ENCODE measurements at places on chromosomes 12 and 14.

DNA sequence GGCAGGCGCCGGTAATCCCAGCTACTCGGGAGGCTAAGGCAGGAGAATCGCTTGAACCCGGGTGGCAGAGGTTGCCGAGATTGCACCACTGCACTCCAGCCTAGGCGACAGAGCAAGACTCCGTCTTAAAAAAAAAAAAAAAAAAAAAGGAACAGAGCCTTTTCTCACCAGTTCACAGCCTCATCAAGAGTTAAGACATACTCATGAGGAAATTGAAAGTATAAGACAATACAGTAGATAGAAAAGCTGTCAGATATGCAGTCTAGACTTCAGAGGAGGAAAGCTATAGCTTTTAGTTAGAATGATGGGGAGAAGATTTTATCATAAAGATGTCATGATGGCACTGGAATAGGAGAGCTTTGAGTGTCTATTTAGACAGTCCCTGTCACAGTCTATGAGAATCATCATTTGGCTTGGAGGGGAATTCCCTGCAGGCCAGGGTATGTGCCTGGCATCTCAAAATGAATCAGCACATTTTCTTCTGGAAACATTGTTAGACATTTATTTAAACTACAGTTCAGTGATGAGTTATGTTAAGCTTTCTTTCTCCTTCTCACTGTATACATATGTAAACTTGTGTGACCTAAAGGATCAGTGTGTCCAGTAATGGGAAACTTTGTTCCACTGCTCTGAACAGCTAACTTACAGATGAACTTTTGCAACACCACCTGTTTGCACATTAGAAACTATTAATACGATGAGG, 2.9 kb upstream of the RAB35 start:
- no peak for DNase-seq

GRCh38 chr14:104678346-104678745, 11.1 kb upstream of the INF2 start:
- DNase-seq: no peak

DNA sequence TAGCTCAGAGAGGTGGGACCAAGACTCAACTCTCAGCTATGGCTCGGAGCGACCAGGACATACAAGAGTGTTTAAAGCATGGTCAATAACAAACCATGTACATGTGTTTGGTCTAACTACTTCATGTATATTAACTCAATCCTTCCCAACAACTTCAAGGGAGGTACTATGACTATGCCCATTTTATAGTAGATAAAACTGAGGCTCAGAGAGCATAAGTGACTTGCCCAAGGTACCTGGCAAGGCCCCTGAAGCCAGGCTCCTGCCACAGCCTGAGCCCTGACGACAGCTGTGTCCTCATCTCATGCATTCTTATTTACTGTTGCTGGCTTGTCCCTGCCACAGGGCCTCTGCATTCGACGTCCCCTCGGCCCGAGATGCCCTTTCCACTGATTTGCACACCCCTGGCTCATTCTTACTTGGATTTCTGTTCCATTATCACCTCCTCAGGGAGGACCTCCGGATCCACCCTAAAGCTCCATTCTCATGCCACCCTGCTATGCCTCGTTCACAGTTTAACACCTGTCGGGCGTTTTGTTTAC, 2.6 kb downstream of the TESC start:
- no peak for DNase-seq

DNA sequence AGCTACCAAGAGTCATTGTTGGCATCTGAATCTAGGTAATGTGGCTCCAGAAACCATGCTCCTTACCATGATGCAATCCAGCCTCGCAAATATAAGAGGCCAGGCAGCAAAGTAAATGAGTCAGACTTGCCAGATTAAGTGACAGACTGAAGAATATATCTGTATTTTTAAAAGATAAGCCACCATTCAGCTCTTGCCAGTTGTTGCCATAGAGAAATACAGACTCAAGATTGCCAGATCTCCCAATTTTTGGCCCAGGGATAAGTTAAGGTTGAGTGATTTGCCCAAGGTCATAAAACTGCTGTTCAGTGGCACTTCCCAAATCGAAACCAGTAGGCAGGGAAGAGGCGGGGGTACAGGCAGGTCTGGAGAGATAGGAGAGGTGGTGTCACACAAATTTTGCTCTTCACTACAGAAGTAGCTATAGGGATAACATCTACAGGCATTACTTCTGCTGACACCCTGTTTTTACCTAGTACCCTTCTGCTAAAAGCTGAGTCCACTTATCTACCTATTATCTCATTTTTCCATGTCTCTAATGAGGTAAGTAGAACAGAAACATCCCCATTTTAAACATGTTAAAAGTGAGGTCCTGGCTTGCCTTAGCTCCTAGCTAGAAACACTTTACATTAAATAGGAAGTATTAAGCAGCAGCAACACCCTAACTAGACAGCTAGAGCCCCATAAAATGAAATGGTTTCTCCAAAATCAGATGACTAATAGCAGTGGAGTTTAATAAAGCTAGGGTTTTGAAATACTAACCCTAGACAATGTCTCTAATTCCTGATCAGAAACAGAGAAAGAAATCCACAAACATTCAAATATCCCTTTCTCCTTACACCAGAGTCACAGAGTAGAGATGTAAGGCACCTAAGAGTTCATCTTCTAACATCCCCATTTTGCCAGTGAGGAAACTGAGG, 19.5 kb downstream of the DCAF5 start:
- no peak for DNase-seq

DNA sequence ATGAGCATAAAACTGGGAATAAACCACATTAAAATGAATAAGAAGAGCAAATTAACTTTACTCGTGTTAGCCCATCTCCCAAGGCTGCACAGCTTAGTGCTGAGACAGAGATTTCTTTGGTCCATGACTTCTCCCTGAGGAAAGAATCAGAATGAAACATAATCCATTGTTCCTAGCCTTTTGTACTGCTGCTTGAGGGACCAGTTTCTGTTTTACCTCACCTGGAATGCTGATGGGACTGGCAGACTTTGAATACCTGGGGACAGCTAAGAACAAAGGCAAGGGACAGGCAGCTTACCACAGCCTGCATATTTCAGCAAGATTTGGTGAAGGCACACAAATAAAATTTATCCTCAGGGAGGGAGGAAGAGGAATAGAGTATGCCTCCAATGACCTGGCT, 401.6 kb downstream of the CCDC91 start:
- no peak for DNase-seq

- DNase-seq: no peak
Observed at GRCh38 chr12:89927226-89927698, 218.6 kb upstream of the ATP2B1 start.

DNA sequence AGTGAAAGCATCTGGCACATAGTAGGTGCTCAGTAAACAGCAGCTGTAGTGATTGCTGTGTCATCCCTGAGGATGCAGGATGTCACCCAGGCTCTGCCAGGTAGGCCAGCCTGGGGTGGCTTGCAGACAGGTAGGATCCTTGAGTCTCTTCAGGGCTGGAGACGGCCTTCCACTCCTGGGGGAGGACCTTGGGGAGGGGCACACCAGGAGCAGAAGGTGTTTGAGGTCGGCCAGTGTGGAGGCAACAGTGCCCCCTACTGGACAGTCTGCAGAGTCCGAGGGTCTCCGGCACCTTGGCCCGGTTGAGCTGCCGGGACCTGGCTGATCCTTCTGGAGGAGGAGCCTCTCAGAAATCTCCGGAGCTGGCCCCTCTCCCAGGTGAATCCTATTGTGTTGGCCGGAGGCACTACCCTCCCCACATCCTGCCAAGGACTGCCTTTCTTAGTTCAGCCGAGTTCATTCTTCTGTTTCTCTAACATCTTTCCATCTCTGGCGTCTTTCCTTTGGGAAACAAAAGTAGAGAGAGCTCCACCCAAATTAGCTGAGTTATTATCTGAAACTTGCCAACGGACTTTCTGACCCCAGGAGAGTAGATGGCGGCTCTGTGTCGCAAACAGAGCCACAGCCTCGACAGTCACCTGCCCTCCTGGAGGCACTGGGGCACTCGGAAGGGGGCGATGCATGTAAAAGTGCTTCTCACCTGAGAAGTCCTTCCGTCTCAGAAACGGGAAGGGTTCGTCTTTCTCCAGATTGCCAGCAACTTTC, 41.8 kb upstream of the CLMN start:
- no peak for DNase-seq

DNA sequence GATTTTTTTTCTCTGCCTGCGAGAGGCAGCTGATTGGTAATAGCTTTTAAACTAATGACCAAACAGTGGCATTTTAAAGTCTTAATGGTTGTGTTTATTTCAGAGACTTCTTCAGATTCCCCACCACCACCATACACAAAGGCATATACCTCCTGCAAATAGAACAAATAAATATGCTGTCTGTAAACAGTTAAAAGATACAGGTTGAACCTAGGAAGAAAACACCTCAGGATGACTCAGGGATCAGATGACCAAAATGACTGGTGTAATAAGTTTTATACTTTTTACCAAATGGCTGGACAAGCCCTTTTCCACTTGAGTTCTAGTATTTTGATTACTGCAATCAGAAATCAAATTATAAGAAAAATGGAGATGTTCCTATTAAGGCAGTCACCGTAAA, 364.1 kb downstream of the PAWR start:
- DNase-seq: no peak

DNA sequence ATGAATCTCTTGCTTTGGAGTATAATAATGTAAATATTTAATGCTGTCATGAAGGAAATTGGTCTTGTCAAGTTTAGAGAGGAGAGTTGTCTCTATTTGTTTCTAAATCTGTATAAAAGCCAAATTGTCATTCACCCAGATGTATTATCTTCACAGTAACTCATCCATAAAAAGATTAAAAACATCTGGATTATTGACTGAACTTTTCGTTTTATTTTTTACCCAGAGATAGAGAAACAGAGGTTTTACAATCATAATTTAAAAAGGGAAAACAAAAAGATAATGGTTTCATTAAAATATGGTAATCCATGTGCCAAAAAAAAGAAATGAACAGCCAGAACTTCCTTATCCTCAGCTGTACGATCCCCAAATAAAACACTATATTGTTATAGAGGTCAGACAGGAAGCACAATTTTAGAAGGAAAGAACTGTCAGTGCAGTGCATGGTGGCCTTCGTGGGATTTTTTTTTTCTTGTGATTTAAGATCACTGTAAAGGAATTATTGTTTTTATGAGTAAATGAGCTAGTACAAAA, 125.9 kb downstream of the ACSS3 start:
- DNase-seq: no peak

GRCh38 chr14:32349322-32349721, 20.2 kb downstream of the AKAP6 start:
- no peak for DNase-seq

- no peak for DNase-seq
Observed at GRCh38 chr12:65082406-65082805, 38.7 kb downstream of the WIF1 start.

- DNase-seq: no peak
Observed at GRCh38 chr12:56596815-56597214, 33.3 kb downstream of the BAZ2A start.

GRCh38 chr12:86551146-86551571, 295.0 kb upstream of the MGAT4C start:
- DNase-seq: no peak

DNA sequence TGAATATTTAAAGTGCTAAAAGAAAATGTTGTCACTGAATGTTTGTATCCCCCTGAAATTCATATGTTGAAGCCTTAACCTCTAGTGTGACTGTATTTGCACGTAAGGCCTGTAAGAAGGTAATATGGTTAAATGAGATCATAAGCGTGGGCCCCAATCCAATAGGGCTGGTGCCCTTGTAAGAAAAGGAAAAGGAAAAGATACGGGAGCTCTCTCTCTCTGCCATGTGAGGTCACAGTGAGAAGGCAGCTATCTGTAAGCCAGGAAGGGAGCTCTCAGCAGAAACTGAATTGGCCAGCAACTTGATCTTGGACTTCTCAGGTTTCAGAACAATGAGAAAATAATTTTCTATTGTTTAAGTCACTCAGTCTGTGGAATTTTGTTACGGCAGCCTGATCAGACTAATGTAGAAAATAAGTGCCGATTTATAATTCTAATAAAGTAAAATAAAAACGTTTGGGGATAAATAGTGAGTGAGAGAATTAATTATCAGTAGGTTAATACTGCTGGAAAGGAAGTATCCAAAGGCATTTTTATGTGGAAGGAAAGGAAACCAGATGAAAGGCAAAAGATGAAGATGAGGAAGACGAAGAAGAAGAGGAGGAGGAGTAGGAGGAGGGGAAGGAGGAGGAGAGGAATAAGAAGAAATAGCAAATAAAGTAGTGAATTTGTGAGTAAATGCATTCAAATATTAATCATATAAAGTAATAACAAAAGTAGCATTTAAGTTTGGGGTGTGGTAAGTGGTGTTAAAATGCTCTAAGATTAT, 188.5 kb upstream of the KRR1 start:
- DNase-seq: no peak

GRCh38 chr12:97474161-97474560, 11.6 kb downstream of the RMST start:
- DNase-seq: no peak

DNA sequence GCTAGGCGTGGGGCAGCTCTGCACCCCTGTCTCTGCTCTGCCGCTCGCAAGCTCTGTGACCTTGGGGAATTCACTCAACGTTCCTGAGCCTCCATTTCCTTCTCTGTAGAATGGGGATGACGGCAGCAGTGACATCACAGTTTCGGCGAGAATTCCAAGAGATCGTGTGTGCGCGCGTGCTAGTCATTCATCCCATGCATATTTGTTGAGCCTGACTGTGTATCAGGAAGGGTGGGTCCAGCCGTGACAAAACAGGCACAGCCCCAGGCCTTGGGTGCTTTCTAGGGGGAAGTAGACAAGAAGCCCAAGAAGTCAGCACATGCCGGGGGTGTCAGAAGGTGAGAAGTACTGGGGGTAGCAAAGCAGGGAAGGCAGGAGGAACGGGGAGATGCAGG, 145.6 kb upstream of the NCOR2 start:
- DNase-seq: no peak

- DNase-seq: no peak
Observed at GRCh38 chr12:52698651-52699340, 4.5 kb downstream of the KRT77 start.

DNA sequence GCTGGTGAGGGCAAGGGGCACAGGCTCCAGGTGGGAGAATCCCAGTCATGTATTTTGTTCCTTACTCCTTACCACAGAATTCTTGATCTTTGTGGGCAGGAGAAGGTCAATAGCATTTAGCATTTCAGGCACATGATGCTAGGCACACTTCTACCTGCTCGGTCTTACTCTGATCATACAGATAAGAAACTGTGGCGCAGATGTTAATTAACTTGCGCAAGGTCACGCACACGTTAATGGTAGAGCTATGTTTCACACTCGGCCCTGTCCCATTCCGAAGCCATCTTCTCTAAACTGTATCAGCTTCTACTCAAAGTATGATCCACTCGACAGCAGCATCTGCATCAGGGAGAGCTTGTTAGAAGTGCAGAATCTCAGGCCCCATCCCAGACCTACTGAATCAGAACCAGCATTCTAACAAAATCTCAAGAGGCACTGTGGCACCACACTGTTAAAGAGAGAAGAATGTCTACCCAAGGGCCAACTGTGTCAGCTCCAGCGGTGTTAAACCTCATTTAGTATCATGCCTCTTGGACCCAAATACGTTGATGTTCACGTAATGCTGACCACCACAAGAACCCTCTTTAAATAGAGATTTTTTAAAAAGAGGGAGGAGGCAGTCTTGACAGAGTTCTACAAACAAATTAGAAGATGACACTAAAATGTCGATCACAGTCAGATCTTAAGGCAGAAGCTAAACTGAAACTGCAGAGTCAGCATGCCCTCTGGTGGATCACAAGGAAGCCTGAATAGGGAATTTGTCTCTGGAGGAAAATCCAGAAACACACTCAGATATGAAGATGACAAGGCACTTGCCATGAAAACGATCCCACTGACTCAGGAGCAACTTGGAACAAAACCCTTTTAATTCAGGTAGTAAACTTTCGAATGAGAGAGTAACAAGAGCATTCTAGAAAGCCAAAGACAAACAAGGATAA, 7.3 kb downstream of the STXBP6 start:
- no peak for DNase-seq
